Lung microvascular endothelial cell (primary cell): ENCODE measurements at places on chromosomes 2 and 18. TPM values are rescaled to one million over a fixed set of nuclear protein-coding genes. Genes with fewer than 3 reads are reported as not detected.

IL36RN gene
- total RNA-seq: not detected in 2 replicates

TEKT4 gene
- total RNA-seq: not detected in 2 replicates

PLEKHH2 gene
- under 0.01 TPM in 1 of 2 replicates, not detected in the other for total RNA-seq

CCDC138 gene
- 4.4 and 5.0 TPM in 2 replicates for total RNA-seq

SH2D6 gene
- not detected in 2 replicates for total RNA-seq

ZC3H6 gene
- 1.2 and 1.5 TPM in 2 replicates for total RNA-seq

INPP4A gene
- 14.2 and 18.5 TPM in 2 replicates for total RNA-seq

UGT1A4 gene
- total RNA-seq: not detected in 2 replicates

LBX2 gene
- 0.20 and 0.65 TPM in 2 replicates for total RNA-seq

TUBA4B gene
- not detected in 2 replicates for total RNA-seq

PCARE gene
- total RNA-seq: not detected in 2 replicates

CXCR1 gene
- not detected in 2 replicates for total RNA-seq

POTEC gene
- not detected in 2 replicates for total RNA-seq

CNTNAP5 gene
- total RNA-seq: not detected in 2 replicates

BOLL gene
- not detected in 2 replicates for total RNA-seq

LHCGR gene
- not detected in 2 replicates for total RNA-seq

MATN3 gene
- total RNA-seq: 0.20 and 0.87 TPM in 2 replicates

MERTK gene
- total RNA-seq: 13.9 and 21.6 TPM in 2 replicates
